ENCODE measurements at places on chromosomes 6 and 20.

GRCh38 chr6:83928286-83928685 is 68.8 kb downstream of the CYB5R4 start:
- DNase-seq, result no peak

GRCh38 chr6:5179917-5180316 is 80.8 kb downstream of the LYRM4 start:
- no peak for DNase-seq

DNA sequence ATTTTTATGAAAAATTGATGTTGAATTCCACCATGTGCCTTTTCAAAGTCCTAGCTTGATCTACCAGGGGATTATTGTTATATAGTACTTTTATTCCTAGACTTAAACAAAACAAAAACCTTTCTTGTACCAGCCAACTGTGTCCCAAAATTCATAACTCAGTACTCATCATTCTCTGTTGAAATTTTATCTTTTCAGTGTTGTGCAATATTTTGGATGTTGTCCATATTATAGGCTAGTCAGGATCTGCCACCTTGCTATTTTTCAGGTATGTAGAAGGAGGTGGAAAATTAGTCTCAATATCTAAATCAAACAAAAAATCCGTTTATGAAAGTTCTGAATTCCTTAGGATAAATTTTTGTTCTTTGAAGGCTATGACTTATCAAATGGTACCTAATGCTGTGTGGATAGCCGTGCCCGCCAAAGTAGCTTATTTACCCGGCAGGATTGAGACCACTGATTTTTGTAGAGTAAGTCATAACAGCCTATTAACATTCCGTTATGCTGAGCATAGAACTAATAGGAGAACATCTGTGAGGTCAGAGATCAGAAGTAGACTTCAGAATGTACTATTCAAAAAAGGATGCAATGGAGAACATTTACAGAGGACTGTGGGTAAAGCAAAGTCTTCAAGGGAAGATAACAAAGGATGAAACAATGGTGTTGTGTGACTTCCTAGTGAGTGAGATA is 304.7 kb downstream of the SOX4 start:
- no peak for DNase-seq

DNA sequence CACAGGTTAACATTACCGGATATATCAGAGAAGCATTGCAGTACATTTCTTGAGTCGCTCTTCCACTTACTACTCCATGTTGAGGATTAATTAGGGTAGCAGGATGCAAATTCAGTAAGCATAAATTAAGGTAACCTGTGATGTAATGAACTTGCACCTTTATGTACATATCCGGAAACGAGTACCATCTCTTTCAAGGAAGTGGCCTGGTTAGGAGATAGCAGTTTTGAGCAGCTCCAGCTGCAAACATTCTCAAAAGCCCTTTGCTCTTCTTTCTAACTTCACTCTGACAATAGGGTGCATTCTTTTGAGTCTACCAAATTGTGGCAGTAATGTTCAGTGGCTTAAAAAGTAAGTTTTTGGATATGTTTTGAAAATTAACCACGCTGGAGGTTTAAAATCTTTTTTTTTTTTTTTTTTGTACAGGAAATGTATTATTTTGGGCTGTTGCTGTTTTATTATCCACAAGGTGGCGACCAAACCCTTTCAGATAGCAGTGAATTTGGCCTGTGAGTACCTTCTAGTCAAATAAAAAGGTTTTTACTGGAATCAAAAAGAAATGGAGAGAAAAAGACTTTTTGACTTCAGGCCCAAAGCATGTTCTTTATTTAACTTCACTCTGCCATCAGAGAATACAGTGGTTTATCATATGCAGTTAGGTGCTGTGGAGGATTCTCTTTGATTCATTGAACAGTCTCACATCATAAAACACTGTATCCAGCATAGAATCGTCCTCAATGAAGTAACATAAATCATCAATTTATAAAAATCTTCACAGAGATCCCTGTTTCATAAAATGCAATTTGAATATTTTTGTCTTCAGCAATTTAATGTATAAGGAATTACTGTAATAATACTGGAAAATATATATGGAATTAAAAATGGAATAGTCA is 8.9 kb downstream of the FAM217B start:
- peak; percentile 19 for DNase-seq

GRCh38 chr6:91241946-91242613 is 655.2 kb upstream of the MAP3K7 start:
- DNase-seq, result no peak

DNA sequence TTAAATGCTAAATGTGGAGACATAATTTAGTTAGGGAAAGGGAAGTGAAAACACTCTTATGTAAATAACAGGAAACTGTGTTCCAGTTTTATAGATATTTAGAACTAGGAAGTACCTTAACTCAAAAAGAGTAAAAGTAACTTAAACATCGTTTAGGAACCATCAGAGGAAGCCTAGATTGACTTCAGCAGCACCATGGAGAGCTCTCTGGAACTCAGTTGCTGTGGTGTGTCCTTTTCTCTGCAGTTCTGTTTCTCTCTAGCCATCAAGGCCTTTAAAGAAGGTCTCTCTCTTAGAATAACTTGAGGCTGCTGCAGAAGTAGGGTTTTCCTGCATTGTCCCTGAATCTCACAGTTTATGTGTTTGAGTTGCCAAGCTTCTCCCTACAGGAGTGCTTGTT is 26.9 kb downstream of the CLVS2 start:
- peak; percentile 48 for DNase-seq

DNA sequence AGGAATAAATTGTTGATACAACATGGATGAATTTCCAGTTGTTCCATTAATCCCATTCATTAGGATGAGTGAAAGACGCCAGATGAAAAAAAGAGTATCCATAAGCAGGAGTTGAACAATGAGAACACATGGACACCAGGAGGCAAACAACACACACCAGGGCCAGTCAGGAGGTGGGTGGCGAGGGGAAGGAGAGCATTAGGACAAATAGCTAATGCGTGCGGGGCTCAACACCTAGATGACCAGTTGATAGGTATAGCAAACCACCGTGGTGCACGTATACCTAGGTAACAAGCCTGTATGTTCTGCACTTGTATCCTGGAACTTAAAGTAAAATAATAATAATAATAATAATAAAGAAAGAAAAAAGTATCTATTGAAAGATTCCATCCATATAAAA is 11.1 kb downstream of the PCED1A start:
- DNase-seq, result no peak

GRCh38 chr6:158361961-158362669 is 49.9 kb downstream of the TULP4 start:
- DNase-seq, result no peak

DNA sequence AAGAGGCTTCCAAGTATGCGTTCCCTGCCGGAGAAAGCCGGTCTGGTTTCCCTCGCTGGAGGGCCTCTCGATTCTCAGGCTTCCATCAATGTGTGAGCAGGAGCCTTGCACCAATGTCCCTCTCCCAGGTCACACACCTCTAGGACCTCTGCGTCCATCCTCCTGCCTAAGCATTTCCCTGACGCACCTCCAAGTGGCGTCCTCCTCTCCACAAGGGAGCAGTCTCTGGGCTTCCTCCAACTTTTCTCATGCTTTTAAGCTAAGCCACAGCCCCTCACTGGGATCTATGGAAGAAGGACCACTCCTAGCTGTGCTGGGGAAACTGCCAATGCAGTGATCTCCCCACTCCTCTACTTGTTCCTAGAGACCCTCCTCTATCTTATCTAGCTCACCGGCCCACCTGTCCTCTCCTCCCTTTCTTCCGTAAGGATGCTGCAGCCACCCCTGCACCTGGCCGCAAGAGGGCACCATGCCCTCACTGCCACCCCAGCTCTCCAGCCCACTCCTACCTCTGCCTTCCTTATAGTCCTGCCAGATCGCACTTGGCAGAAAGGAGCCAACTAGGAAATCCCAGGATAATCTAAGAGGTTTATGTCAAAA is 258.7 kb downstream of the LRFN2 start:
- DNase-seq, result peak; percentile 38

DNA sequence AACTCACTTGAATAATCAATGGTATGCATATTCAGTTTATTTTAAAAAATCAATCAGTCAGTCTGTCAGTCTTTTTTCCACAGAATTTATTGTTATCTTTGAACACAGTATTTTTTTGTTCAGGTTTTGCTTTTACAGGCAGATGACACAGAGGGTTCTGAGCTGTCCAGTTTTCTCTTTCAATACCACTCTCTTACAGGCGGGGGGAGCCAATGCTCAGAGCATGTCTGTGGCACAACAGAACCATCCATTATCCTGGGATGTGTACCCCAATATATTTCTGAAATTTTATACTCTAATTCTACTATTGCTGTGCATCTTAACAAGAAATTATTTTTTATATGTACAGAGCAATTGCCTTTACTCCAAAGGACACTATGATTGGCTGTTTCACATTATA is 21.2 kb downstream of the ROS1 start:
- no peak for DNase-seq

GRCh38 chr6:125867483-125867942 is 76.8 kb downstream of the NCOA7 start:
- no peak for DNase-seq

DNA sequence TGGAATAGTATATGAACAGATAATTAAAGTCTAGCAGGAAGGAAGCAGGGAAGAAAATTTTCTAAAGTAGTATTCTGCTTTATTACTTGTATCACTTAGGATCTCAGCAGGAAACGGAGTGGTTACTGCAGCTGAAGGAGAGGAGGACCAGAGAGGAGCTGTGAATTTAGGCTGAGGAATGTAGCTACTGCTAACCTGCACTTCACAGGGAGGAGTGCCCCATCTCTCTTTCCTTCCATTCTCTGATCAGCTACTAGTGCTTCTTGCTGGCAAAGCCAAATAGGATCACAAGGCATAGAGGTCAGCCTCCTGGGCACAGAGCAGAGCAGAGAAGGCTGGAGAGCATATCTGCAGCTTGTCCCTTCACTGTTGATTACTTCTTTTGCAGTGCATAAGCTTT is 205.3 kb upstream of the ASCC3 start:
- DNase-seq, result no peak

GRCh38 chr6:110653381-110653780 is 161.9 kb downstream of the CDK19 start:
- no peak for DNase-seq

- DNase-seq, result no peak
These were observed 3.4 kb upstream of the ABHD16B start for GRCh38 chr20:63857764-63858392.

DNA sequence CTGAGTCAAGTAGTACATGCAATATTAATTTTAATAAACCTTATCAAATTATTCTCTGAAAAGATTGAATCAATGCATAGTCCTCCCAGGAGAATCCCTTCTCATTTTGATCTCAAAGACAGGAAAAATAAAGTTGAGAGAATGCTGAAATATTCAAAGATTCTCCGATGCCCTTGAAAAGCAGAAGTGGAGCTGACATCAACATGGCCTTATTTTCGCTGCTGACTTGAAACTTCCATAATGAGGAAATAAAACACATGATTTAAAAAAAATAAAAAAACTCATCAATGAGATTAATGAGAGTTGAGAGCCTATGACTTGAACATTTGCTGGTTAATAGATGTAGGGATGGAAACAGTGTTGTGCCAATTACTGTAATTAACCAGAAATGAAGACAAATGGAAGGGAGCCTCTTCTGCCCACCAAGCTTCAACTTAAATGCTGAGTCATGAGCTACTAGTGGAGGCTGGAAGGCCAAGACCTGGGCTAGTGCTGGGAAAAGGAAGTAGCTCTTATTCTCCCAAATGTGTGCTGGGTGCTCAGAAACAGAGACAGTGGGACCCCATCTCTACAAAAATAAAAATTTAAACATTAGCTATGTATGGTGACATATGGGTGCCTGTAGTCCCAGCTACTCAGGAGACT is 139.9 kb downstream of the BFSP1 start:
- no peak for DNase-seq

GRCh38 chr6:73030791-73031782 is 194.2 kb downstream of the KHDC1L start:
- DNase-seq, result no peak

GRCh38 chr20:53176134-53176533 is 204.0 kb downstream of the TSHZ2 start:
- DNase-seq, result no peak

GRCh38 chr6:112154711-112155110 is 67.3 kb downstream of the FAM229B start:
- DNase-seq, result no peak

DNA sequence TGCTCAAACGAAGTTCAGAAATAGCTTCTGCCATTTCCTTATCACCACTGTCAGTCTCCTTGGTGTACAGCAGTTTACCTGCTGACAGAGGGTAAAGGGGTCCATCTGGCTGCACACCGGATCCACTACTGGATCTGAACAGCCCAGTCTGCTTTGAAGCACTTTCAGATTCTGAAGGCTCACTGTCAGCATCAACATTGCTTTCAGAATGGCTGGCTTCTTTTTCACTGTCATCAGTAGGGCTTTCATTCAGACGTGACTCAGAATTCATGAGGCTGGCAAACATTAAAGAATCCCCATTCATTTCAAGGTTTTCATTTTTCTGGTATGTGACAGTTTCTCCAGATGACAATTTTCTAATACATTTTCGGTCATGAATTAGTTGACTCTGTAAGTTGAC is 21.0 kb upstream of the PNISR start:
- DNase-seq, result no peak

- peak; percentile 13 for DNase-seq
These were observed 1.2 kb downstream of the PM20D2 start for GRCh38 chr6:89146718-89147700.

GRCh38 chr6:11964729-11965335 is 47.3 kb upstream of the HIVEP1 start:
- DNase-seq, result no peak
